ENCODE measurements at places on chromosomes 5 and 9. TPM values are rescaled to one million over a fixed set of nuclear protein-coding genes. Genes with fewer than 3 reads are reported as not detected.

DNA sequence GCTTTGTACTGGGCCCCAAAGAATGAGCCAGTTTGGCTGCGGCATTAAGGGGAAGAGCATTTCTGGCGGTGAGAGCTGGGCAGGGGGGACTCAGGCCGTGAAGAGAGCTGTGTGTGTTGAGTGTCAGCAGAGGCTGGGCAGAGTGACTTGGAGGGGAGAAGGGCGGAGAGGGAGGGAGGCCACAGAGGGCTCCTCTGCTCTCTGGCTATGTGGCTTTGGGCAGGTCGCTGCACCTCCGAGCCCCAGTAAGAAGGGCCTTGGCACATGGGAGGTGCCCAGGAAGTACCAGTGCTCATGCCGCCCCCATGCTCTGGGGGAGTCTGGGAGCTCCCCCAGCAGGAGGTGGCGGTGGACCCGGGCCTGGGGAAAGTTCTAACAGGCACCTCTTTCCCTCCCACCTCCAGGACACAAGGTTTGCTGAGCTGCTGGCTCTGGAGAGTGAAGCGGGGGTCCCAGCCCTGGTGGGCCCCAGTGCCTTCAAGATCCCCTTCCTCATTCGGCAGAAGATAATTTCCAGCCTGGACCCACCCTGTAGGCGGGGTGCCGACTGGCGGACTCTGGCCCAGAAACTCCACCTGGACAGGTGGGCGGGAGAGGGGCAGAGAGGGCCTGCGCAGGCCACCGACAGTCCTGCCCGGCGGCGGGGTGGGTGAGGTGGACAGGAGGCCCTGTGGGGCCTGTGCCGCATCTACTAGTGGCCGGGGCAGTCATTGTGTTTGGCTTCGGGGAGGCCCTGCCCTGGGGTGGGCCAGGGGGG, 20.1 kb downstream of the HK3 start:
- H3K4me3 ChIP-seq: no peak overlapping the region
- H3K27me3 ChIP-seq: no peaks in the 10 kb centered on the region
- no peak overlapping the region for H3K27ac ChIP-seq
- H3K4me1 ChIP-seq: no peaks in the 10 kb centered on the region

DNA sequence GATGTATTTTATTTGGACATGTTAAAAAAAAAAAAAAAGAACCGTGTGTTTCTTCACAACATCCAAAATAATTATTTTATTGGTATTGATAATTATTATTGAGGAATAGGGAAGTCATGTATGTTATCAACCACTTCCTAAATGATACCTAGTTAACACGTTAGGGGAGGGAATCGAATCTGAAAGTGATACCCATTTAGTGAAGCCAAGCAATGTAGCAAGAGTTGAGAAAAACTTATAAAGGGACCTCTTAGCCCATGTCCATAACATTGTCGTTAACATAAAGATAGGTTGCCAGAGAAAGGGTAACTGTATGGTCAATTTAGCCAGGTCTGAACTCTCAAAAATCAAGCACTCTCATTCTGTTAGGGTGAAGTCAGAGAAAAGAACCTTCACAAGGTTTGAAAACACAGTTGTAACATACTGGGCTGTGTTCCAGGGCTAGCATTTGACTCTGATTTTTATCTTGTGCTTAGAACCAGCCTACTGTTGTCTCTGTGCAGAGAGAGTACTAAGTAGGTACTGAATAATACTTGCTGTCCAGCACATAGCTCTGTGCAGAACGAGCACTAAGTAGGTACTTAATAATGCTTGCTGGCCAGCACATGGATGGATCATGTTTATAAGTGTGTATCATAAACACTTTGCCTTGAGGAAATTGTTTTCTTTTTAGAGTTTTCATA, 60.4 kb downstream of the GHR start:
- H3K27ac ChIP-seq: no peak overlapping the region
- H3K4me1 ChIP-seq: no peaks in the 10 kb centered on the region
- no peak for DNase-seq
- H3K27me3 ChIP-seq: no peaks in the 10 kb centered on the region

DNA sequence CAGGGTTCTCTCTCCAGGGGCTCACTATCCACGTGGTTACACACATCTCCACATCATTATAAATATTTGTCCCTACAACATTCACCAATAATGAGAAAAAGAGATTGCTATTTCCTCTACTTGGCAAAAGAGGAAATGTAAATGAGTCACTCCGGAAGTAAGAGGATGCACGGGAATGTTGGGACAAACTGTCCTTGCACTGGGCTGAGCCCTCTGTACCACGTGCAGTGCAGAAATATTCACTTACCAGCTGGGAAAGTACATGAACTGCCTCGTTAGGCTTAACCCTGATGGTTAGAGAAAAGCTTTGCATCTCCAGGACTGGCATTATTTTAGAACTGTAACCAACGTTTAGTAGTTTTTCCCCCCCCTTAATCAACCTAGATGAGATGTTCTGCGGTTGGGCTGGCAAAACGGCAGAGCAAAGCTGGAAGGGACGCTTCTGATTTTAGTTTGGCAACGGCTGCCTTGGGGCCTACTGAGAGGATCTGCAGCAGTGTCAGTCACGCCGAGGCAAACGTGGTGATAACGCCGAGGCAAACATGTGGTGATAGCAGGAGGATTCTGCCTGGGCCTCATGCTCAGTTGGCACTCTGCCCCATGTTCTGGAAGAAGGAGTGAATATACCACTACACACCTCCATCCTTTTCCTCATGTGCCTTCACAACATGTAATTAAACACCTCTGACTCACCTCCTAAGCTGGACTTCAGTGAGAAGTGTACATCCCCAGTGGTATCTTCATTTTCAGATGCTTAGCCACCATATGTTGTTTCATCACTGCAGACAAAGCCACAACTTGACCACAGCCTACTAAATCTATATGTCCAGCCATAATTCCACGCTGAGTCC, 661.4 kb upstream of the KLF4 start:
- no peak for DNase-seq
- no peak overlapping the region for H3K27ac ChIP-seq
- H3K27me3 ChIP-seq: no peaks in the 10 kb centered on the region
- no peak overlapping the region for H3K4me3 ChIP-seq
- H3K4me1 ChIP-seq: peaks cover 4% of the 10 kb centered on the region

DNA sequence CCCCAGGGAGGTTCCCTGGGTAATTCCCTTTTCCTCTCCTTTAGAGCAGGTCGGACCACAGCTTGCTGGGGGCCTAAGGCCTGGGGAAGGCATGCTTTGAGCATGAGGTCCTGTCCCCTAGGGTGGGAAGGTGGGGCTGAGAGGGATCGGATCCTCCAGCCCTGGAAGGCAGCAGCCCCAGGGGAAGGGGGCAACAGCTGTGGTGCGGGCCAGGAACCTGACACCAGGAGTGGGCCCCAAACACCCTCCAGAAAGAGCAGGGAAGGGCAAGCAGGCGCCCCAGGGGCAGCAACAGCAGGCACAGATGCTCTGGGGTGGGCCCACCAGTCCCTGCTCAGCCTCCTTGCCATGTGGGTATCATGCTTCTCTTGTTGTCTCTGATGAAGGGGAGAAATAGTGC, 3.2 kb upstream of the CORO2A start:
- H3K27me3 ChIP-seq: no peaks in the 10 kb centered on the region
- no peaks in the 10 kb centered on the region for H3K4me1 ChIP-seq
- H3K4me3 ChIP-seq: no peak overlapping the region
- DNase-seq: no peak
- peaks cover 8% of the 10 kb centered on the region for H3K36me3 ChIP-seq

DNA sequence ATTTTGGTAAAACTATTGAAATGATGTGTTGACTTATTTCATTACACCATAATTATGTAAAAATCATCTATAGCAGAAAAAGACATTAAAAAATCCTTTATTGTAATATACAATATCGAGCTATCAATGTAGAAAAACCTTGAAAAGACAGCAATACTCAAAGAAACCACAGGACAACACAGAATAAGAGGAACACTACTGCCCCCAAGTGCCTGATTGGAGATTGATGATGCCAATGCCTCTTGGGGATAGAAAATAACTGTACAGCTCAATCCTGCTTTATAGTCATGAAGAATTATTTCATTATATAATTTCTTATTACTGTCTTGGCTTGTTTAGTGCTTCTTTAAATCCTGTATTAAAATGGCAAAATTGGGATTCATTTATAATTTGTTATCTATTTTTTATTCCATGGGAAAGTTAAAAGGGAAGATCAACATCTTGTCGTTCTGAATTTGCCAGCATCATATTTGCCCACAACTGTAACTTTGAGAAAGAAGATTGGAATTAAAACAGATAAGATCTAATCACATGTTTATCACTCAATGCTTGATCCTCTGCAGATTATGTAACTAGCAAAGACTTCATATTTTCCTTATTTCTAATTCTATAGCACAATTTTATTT, 337.5 kb downstream of the CDH9 start:
- no peaks in the 10 kb centered on the region for H3K36me3 ChIP-seq
- H3K27me3 ChIP-seq: no peaks in the 10 kb centered on the region
- H3K4me3 ChIP-seq: no peak overlapping the region
- H3K4me1 ChIP-seq: no peaks in the 10 kb centered on the region

DNA sequence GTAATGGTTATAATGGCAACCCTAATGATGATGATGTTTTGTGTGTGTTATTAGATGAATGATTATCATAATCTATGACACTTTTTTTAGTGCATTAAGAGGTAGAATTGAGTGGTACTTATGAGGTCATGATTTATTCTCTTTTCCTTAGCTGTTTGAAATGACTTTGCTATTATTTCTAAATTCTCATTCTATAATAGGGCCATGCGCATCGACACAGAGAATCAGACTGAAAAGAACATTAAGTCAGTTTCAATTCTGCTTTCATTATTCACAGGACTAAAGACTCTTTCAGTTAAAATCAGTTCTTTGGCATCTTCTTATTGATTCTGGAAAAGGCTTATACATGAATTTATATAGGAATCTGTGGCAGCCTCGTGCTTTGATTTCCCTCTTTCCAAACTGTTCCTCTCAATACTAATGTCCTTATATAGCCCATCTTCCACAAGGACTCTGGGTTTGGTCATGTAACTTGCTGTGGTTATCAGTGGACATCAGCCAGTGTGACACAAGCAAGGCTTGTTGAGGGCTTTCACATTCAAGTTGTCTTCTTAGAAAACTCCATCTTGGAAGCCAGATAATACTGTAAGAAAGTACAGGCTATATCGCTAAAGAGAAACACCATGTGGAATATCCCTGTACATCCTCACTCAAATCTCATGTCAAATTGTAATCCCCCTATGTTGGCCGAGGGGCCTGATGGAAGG, 140.3 kb upstream of the CHD1 start:
- DNase-seq: no peak
- H3K36me3 ChIP-seq: no peaks in the 10 kb centered on the region
- no peak overlapping the region for H3K4me3 ChIP-seq
- H3K27me3 ChIP-seq: no peaks in the 10 kb centered on the region
- no peaks in the 10 kb centered on the region for H3K4me1 ChIP-seq

PCDHGA2 gene
- 4.9 TPM for total RNA-seq

- no peaks in the 10 kb centered on the region for H3K4me1 ChIP-seq
- no peak for DNase-seq
- H3K27ac ChIP-seq: no peak overlapping the region
- H3K27me3 ChIP-seq: no peaks in the 10 kb centered on the region
- no peak overlapping the region for H3K4me3 ChIP-seq
These were observed 10.8 kb downstream of the SAXO1 start for GRCh38 chr9:19022206-19022605.

All from ascending aorta (tissue), 2 donors.